ENCODE measurements at places on chromosomes 3 and 15.

DNA sequence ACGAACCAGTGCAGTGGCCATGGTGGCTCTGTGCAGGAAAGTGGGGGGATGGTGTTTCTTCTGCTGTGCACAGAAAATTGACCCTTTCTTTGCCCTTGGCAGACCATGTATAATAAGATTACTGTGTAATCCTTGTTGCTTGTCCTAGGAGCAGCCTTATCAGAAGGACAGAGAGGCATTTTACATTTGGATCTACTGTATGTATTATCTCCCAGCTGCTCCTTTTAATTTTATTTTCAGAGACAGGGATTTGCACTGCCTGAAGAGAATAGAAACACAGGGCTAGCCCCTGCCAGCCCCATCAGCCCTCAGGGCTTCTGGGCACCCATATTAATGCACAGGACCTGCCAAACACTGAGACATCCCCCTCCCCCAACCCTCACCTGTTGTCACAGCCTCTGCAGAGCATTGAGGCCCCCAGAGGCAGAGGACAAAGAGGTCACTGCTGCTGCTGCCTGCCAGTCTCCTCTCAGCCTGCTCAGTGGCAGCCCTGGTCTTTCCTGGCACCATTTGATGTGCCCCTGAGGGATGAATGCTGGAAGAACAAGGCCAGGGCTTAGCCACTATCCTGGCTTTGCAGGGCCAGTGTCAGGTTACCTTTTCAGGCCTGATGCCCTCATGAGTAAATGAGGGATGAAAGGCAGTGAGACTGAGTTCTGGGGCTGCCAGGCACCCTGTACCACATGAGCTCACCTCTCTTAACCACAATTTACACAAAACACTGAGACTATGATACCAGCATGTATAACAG is 533.4 kb downstream of the NTRK3 start:
- DNase-seq, result no peak

GRCh38 chr15:65903296-65904073 is 34.2 kb downstream of the RAB11A start:
- DNase-seq, result no peak

DNA sequence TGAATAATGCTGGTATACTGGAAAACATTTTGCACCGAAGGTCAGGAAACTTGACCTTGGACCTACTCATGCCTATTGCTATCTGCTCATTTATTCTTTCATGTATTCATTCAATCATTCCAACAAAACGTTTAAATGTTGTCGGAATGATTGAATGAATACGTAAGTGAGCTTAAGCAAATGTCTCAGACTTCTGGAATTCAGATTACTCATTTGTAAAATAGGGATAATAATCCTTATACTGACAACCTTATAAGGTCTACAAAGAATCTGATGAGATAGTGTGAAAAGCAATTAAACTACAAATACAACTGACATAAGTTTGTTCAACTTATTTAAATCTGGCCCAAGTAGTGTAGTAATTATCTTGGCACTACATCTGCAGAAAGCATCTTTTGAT is 288.7 kb downstream of the WDR72 start:
- DNase-seq, result no peak

DNA sequence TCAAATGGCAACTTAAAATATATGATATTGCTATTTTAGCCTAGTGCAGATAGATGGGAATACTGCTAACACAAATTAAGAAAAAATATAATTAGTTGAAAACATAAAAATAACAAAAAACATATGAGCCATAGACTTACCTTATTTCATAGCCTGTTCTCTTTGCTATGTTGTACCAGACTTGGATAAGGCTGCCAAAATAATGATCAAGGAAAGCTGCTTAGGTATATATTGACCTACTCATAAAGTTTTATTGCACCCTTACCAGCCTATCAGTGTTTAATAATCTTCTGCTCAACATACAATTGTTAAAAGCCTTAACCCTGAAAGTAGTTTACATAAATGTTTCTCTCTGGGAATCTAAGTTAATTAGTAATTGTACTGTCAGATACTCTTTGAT is at the start of gene SI:
Gene SI, minus strand, starts transcription at position 204 of the 400 bp plus-strand sequence. CDS start 2,484 bp downstream, outside the sequence.
- no peak for DNase-seq

DNA sequence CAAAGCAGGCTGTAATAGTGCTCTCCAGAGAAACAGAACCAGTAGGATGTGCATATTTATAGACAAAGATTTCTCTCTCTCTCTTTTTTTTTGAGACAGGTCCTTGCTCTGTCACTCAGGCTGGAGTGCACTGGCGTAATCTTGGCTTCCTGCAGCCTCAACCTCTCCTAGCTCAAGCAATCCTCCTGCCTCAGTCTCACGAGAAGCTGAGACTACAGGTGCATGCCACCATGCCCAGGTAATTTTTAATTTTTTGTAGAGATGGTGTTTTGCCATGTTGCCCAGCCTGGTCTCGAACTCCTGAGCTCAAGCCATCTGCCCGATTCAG is 67.1 kb upstream of the CHD2 start:
- DNase-seq, result no peak

- DNase-seq, result peak; percentile 32
These were observed 335.9 kb upstream of the EPHA6 start for GRCh38 chr3:96478496-96478895.

DNA sequence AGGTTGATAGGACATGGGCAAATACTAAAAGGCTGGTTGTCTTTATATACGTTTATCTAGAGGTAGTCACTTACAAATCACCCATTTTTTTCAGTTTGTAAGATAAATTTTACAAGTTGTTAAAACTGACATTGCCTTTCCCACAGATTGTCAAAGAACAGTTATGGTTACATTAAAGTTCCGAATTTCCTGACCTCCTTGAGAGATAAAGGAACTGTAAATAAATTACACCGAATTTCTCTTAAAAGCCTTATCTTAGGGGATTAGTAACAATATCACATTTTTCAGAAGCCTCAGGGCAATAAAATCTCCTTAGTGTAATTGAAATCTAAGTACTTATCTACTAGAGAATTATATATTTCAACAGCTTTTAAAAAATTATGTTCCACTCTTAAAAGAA is 49.5 kb downstream of the ZPLD1 start:
- DNase-seq, result no peak

DNA sequence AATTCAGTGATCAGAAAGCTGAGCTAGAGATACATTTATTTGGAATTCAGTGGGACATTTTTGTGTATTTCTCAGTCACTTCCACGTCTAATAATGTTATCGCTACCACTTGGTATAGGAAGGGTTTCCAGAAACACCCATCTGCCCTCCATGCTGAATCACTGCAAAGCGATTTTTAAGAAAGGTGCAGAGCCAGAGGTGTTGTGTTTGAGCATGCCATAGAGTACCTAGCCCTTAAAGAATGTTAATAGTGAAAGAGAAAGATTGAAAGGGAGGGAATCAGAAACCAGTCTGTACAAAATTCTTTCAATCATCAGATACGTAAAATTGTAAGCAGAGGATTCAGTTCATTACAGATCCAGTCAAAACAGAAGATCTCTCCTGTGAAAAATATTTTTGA is 80.1 kb upstream of the ARL6 start:
- DNase-seq, result peak; percentile 65

- peak; percentile 17 for DNase-seq
These were observed 74.3 kb downstream of the LIPC start for GRCh38 chr15:58506064-58506490.

DNA sequence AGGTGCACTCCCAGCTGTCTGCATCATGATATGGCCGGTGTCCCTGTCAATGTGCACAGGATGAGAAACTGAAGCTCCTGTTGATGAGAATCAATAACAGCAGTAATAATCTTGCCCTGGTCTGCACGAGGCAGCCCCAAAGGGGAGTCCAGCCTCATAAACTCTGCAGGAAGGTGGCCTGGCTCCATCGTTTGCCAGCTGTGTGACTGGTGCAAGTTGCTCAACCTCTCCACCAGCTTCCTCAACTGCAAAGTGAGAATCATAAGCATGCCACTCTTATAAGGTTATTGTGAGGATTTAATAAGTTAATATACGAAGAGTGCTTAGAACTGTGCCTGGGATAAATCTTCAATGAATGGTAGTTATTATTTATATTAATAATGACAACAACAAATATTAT is 203.4 kb upstream of the HES1 start:
- no peak for DNase-seq

DNA sequence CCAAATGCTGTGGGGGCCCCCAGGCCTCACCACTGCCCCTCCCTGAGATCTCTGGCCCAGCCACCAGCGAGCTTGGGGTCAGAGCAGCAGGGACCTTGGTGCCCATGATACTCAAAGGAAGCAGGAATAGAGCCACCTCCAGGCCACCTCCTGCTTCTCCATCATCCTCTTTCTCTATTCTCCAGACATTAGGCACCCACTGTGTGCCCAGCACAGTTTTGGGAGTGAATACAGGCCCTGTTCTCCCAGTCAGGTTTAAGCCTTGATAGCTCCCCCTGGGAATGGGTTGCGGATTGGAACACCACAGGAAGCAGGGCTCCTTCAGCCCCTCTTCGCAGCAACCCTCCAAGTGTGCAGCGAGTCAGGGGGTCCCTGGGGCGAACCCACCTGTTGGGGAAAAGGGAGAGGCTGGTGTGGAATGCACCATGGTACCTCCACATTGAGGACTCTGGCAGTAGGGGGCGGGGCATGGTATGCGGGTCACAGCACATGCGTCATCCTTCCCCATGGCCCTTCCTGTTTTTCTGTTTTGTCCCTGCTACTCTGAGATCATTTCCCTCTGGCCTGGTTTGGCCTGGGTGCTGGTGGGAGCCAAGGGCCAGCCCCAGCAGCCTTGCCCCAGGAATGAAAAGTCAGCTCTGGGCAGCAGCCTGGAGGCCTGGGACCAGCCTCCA is 14.2 kb upstream of the SEMA3B start:
- peak; percentile 70 for DNase-seq

- DNase-seq, result no peak
These were observed 167.6 kb downstream of the EPHA3 start for GRCh38 chr3:89275001-89275400.

DNA sequence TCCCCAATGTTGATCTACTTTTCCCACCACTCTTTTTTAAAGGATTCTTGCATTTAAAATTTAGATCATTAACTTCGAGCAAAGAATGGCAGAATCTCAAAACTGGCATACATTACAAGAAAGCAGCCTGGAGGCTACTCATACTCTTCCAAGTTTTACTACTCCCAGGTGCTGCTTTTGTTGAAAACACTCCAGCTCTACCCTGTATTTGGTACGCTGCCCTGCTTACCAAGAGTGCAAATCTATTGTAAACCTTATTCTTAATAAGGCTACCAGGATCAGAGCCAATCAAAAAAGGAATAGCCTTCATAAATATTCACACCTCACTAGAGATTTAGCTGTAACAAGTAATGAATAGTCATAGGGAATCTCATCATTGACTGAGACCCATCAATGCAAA is 11.6 kb upstream of the CNTN3 start:
- DNase-seq, result no peak

DNA sequence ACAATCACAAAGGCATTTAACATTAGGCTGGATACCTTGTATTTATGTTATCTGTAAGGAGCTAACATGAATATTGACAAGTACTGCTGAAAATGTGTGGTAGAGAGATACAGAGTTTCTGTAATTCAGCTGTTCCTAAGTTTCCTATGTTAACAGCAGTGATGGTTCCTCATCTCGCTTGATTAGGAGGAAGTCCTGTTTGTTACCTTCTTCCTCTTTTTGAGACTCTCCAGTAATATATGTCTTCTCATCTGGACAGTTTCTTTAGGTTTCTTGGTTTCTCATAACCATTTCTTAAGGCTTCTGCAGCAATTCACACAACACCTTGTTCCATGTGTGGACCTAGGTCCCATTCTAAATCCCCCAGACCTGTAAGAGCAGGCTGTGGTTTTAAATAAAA is 11.4 kb upstream of the PEX5L start:
- no peak for DNase-seq

GRCh38 chr3:78569804-78570203 is 1198.0 kb downstream of the ROBO1 start:
- no peak for DNase-seq

- DNase-seq, result no peak
These were observed 447.7 kb upstream of the DPPA4 start for GRCh38 chr3:109784852-109785631.

- DNase-seq, result no peak
These were observed 18.9 kb upstream of the CTNNB1 start for GRCh38 chr3:41180396-41180795.

DNA sequence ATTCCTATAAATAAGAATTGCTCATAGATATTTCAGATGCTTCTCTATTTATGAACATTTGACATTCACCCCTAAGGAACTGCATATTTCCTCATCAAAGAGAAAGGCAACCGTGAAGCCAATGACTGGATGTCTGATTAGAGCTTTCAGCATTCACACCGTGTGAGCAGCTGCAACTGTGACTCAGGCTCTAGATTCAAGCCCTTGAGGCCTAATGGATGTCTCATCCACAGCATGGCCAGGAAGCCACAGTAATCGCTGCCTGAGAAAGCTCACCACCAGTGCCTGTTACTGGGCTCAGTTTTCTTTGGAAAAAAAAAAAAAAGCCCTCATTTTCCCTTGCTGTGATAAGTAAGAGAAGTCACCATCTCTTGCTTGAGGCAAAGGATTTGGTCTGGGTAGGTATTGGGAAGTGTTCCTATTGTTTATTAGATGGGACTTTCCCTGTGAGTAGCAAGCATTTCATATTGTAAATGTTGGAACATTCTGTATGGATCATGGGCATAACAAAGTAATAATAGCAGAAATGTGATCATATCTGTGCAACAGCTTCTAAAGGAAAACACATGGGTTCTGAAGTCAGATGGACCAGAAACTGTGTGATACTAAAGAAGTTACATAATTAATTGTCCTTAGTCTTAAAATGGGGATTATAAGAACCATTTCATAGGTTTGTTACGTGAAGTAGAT is 783.7 kb downstream of the AGBL1 start:
- peak; percentile 98 for DNase-seq

GRCh38 chr15:70665599-70665998 is 97.8 kb downstream of the UACA start:
- DNase-seq, result no peak

GRCh38 chr3:136984837-136985236 is 27.1 kb downstream of the IL20RB start:
- DNase-seq, result peak; percentile 76

DNA sequence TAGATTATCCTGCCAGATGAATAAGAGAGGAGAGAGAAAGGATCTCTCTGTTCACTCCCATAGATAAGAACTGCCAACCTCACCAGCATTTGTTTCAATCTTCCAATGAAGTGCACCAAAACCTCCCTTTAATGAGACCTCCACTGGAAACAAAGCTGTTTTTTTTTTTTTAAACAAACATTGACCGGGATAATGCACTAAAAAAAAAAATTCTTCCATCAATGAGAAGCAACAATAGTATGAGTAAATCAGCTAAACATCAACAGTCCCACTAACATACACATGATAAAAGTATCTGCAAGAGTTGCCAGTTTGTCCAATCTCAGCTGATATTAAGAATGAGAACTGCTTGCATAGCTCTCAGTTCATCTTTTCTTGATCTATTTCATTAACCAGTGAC is 19.9 kb downstream of the TJP1 start:
- DNase-seq, result no peak
